ENCODE measurements at places on chromosomes 2 and 18. TPM values are rescaled to one million over a fixed set of nuclear protein-coding genes. Genes with fewer than 3 reads are reported as not detected.
A peak's percentile ranks its signal among the peaks of the same experiment; 100 is the strongest.

Gene COL4A4
- total RNA-seq = 0.02 TPM

Gene C1QL2
- total RNA-seq = not detected

- no peaks in the 10 kb centered on the region for H3K27me3 ChIP-seq
- H3K4me1 ChIP-seq = no peaks in the 10 kb centered on the region
- DNase-seq = no peak
- no peaks in the 10 kb centered on the region for H3K36me3 ChIP-seq
Measured at GRCh38 chr18:7234091-7234490, 3.2 kb downstream of the LRRC30 start.

- DNase-seq = no peak
- H3K27ac ChIP-seq = no peak overlapping the region
- H3K4me1 ChIP-seq = no peaks in the 10 kb centered on the region
Measured at GRCh38 chr2:35443087-35443486, 912.5 kb upstream of the CRIM1 start.

GRCh38 chr2:105545730-105546627 is 147.1 kb upstream of the FHL2 start:
- peaks cover 4% of the 10 kb centered on the region for H3K4me1 ChIP-seq
- H3K4me3 ChIP-seq = no peak overlapping the region

GRCh38 chr18:9335697-9336045 is 1.1 kb downstream of the TWSG1 start:
- peaks cover 15% of the 10 kb centered on the region for H3K4me1 ChIP-seq
- DNase-seq = no peak
- H3K36me3 ChIP-seq = peaks cover 5% of the 10 kb centered on the region
- peaks cover 8% of the 10 kb centered on the region for H3K27me3 ChIP-seq
- peak overlapping the region; percentile 72 for H3K27ac ChIP-seq

GRCh38 chr2:47696478-47696831 is 86.5 kb upstream of the MSH6 start:
- H3K27ac ChIP-seq = no peak overlapping the region
- no peaks in the 10 kb centered on the region for H3K36me3 ChIP-seq
- H3K27me3 ChIP-seq = peaks cover 22% of the 10 kb centered on the region
- no peaks in the 10 kb centered on the region for H3K4me1 ChIP-seq
- DNase-seq = no peak
- H3K4me3 ChIP-seq = no peak overlapping the region

- no peak overlapping the region for H3K4me3 ChIP-seq
- no peak for DNase-seq
- no peaks in the 10 kb centered on the region for H3K27me3 ChIP-seq
- H3K36me3 ChIP-seq = no peaks in the 10 kb centered on the region
- peaks cover 65% of the 10 kb centered on the region for H3K4me1 ChIP-seq
Measured at GRCh38 chr2:98517636-98518035, 73.0 kb downstream of the INPP4A start.

DNA sequence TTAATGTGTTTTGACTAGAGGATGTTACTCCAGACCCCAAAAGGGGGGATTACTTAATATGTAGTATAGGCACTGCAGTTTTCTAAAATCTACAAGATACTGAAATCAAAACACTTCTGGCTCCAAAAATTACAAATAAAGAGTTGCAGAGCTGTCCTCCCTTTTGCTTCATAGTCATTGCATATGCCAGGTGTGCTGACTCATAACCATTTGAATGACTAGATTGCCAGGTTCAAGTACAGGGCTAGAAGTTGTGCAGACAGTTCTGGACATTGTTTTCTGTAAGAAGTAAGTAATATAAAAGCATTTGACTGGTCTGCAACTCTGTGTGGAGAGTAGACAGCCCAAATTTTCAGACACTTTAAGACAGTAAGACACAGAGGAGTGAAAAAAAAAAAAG is 6.7 kb downstream of the CWC22 start:
- no peaks in the 10 kb centered on the region for H3K27me3 ChIP-seq
- no peak overlapping the region for H3K27ac ChIP-seq
- DNase-seq = no peak
- no peak overlapping the region for H3K4me3 ChIP-seq

GRCh38 chr2:172109988-172110811 is 7.5 kb upstream of the DLX2 start:
- H3K4me3 ChIP-seq = no peak overlapping the region
- H3K27ac ChIP-seq = no peak overlapping the region
- peaks cover 70% of the 10 kb centered on the region for H3K27me3 ChIP-seq

DNA sequence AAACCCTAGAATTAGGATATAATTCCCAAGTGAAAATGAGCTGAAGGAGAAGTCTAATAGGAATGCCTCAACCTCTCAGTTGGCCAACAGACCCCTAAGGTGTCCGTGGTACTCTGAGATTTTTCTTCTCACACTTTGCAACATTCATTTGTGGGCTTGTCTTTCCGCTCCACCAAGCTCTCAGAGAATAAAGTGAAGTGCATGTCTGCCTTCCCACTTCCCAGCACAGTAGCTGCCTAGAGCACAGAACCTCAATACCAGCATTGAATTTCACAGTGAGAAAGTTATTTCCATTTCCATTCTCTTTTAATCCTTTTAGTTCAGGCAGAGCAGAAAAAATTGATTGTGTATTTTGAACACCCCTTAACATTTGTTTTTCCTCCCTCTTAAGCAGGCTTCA is 451.8 kb downstream of the TGIF1 start:
- H3K27me3 ChIP-seq = peaks cover 7% of the 10 kb centered on the region
- H3K36me3 ChIP-seq = no peaks in the 10 kb centered on the region
- no peak overlapping the region for H3K27ac ChIP-seq
- H3K4me1 ChIP-seq = no peaks in the 10 kb centered on the region
- no peak overlapping the region for H3K4me3 ChIP-seq

Gene CRYGD
- not detected for total RNA-seq

- no peaks in the 10 kb centered on the region for H3K27me3 ChIP-seq
- no peak overlapping the region for H3K4me3 ChIP-seq
- peak; percentile 12 for DNase-seq
- no peak overlapping the region for H3K27ac ChIP-seq
- no peaks in the 10 kb centered on the region for H3K36me3 ChIP-seq
Measured at GRCh38 chr2:158484892-158485556, 28.3 kb downstream of the PKP4 start.

DNA sequence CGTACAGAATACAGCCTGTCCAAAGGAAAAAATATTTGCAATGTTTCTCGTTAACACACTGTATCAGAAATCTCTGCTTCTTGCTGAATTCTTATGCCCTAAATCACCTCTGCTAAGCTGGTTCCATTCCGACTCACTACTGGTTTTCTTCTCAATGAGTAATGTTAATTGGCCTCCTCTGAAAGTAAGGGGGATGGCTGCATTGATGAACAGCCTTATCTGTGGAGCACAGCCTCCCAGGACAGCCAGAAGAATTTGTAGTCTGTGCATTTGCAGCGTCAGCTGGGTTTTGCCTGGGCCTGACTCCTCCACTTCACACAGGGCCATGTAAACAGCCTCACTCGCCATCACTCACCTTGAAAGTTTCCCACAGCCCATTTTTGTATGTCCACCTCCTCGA is 127.7 kb downstream of the RNF152 start:
- H3K27me3 ChIP-seq = peaks cover 36% of the 10 kb centered on the region
- H3K36me3 ChIP-seq = no peaks in the 10 kb centered on the region
- no peak for DNase-seq

- H3K4me3 ChIP-seq = peak overlapping the region; percentile 30
- no peak for DNase-seq
- peak overlapping the region; percentile 9 for H3K27ac ChIP-seq
- peaks cover 12% of the 10 kb centered on the region for H3K27me3 ChIP-seq
- no peaks in the 10 kb centered on the region for H3K36me3 ChIP-seq
- peaks cover 41% of the 10 kb centered on the region for H3K4me1 ChIP-seq
Measured at GRCh38 chr2:205714058-205714776, 31.9 kb downstream of the NRP2 start.

- no peak for DNase-seq
- H3K27me3 ChIP-seq = peaks cover 29% of the 10 kb centered on the region
- H3K27ac ChIP-seq = no peak overlapping the region
- H3K4me3 ChIP-seq = no peak overlapping the region
Measured at GRCh38 chr18:58800582-58800981, 64.1 kb upstream of the ZNF532 start.

Gene EVA1A
- 0.38 TPM for total RNA-seq

DNA sequence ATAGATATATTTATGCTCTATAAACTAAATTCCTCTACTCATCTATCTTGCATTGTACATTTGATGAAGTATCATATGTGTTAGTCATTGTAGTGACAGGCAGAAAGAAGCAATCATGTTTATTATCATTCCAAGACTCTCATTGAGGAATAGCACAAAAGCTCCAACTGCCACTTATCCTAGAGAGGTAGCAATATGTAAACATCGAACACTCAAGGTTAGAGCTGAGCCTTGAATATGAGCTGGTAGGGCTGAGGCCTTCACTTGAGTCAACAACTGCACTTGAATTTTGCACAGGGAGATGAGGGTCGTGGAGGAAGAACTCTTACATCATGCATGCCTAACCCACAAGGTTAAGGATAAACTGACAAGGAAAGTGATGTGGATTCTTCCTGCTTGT is 900.9 kb downstream of the CPS1 start:
- H3K27ac ChIP-seq = no peak overlapping the region
- no peaks in the 10 kb centered on the region for H3K27me3 ChIP-seq
- no peak overlapping the region for H3K4me3 ChIP-seq
- no peaks in the 10 kb centered on the region for H3K4me1 ChIP-seq

DNA sequence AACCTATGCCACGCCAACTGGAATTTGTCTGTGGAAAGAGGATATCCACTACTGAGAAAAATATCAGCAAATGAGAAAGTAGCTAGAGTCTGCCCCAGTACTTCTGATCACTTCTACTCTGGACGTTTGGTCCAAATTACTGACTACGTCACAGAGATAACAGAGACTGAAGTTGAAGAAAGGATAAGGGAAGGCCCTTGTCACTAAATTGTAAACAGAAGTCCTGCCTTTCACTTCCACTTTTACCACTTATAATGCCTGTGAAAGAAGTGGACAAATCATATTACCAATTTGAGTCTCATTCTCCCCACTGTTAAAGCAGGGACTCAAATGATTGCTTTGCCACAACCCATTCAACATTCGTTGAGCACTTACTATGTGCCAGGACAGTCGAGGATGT is 173.9 kb upstream of the ERBB4 start:
- no peaks in the 10 kb centered on the region for H3K36me3 ChIP-seq
- H3K27me3 ChIP-seq = peaks cover 5% of the 10 kb centered on the region
- no peak overlapping the region for H3K4me3 ChIP-seq
- DNase-seq = no peak
- no peaks in the 10 kb centered on the region for H3K4me1 ChIP-seq

DNA sequence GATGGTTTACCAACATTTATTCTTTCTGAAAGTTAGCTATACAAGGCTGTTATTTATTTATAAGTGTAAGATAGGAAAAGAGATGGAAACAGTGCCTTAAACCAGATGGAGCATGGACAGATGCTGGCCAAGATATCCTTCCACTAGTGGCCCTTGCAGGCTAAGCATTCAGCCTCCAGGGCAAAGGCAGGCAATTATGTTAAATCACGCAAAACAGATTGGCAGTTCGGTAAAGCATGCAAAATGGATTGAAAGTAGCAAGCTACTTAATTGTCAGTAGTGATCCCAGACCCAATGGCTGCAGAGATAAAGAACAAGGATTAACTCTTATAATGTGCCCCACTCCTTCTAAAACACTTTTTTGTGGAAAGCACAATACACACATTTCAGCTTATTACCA is 105.4 kb upstream of the MAP4K3 start:
- no peak for DNase-seq
- H3K4me1 ChIP-seq = peaks cover 16% of the 10 kb centered on the region
- no peak overlapping the region for H3K27ac ChIP-seq
- peaks cover 30% of the 10 kb centered on the region for H3K27me3 ChIP-seq

- H3K4me3 ChIP-seq = no peak overlapping the region
- DNase-seq = no peak
- peaks cover 24% of the 10 kb centered on the region for H3K36me3 ChIP-seq
- H3K27me3 ChIP-seq = no peaks in the 10 kb centered on the region
Measured at GRCh38 chr2:213306316-213306942, 22.2 kb downstream of the SPAG16 start.
